ENCODE measurements at places on chromosomes 2 and 18.

GRCh38 chr2:107006836-107007235 lies 120.9 kb upstream of the ST6GAL2 start:
- DNase-seq: no peak

DNA sequence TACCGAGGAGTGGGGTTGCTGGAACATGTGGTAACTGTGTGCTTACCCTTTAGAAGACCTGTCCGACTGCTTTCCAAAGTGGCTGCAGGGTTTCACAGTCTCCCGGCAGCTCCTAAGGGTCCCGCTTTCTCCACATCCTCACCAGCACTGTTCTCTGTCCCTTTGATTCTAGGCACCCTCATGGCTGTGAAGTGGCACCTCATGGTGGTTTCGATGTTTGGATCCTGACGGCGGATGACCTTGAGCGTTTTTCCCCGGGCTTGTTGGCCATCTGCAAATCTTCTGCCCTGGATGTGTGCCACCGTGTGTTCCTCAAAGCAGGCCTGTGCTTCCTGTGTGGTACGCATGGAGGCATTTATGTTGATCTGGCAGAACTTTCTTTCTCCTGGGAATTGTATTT lies 292.5 kb upstream of the HDAC4 start:
- DNase-seq: no peak

DNA sequence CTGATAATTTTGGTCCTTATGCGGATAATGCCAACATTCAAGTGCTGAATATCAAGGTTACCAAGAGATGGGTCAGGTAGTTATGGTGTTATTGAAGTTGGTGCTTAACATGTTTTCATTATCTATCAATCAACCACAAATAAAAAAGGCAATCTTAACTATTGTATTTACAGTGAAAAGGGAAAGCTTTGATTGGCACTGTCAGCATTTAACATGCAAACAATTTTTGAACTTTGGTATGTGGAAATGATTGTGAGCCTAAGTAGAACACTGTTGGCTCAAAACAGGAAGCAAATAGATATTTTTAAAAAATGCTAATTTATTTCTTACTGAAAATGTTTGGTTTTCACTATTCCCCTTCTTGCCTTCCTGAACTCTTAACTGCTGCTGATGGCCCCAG lies 21.9 kb downstream of the APLF start:
- no peak for DNase-seq

DNA sequence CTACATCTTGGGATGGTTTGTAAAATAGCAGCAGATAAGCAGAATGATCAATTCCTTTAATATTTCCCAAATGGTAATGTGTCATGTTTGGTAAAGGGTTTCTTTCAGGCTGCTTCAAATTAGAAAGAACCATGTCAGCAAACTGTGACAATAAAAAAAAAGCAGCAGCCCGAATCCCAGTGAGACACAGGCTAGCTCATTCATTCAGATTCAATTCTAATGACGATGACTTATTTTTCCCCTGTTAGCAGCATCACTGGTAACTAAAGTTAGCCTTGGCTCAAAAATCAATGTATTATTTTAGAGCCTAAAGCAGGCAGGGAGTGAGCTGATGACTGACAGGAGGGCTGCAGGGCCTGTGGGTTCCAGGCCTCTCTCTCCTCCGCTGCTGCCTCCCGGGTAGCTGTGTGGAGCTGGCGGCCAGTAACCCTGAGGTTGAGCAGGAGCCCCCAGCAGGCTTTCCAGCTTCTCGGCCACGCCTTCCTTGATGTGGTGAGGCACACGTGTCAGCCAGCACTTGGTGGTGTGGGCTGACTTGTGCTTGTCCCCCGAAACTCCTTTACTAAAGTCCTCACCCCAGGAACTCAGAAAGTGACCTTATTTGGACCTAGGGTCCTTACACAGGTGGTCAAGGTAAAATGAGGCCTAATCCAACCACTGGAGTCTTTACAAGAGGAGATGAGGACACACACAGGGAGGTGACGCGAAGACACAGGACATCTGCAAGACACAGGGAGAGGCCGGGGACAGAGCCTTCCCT lies 120.5 kb upstream of the HS6ST1 start:
- no peak for DNase-seq

- no peak for DNase-seq
Observed at GRCh38 chr2:9422321-9423099, 818 bp downstream of the ITGB1BP1 start.

GRCh38 chr2:212242724-212243123 lies 295.9 kb downstream of the ERBB4 start:
- DNase-seq: peak; percentile 83

DNA sequence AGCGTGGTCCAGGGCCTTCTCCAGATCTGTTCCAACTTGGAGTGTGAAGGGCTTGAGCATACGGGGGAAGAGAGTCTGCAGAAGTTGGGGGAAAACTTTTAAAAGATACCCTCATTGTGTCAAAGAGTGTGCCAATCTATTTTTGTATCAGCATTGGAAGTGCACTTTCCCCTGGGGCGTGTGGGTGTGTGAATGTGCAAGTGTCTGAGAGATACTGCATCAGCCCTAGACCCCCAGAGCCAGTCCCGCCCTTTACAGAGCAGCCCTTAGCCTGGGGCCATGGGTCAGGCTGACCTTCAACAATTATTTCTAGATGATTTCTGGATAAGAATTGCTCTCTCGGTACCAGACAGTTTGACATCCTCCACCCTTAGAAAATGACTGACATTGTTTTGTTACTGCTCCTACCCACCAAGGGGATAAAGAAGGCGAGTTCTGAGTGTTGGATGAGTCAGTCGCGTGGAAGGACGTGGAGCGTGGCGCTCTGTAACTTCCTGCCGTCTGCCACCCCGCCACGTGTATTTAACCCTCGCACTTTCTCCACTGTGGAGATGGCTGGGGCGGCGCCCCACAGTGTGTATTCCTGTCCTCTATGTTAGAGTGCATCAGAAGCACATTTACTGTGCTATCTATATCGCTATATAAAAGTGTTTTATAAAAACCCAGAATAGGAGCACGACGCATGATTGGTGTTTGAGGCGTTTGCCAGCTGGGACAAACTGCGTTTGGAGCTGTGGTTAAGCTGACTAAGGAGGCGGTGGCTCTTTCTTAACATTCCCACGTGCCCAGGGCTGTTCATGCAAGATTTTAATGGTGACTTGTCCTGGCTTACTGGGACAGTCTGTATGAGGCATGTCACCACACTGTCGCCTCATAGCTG lies 122.6 kb downstream of the CABLES1 start:
- no peak for DNase-seq

- peak; percentile 67 for DNase-seq
Observed at GRCh38 chr2:154623819-154624218, 74.7 kb upstream of the KCNJ3 start.

GRCh38 chr2:141399270-141399669 lies 731.5 kb downstream of the LRP1B start:
- no peak for DNase-seq

- no peak for DNase-seq
Observed at GRCh38 chr2:229713371-229714079, 830 bp downstream of the DNER start.

DNA sequence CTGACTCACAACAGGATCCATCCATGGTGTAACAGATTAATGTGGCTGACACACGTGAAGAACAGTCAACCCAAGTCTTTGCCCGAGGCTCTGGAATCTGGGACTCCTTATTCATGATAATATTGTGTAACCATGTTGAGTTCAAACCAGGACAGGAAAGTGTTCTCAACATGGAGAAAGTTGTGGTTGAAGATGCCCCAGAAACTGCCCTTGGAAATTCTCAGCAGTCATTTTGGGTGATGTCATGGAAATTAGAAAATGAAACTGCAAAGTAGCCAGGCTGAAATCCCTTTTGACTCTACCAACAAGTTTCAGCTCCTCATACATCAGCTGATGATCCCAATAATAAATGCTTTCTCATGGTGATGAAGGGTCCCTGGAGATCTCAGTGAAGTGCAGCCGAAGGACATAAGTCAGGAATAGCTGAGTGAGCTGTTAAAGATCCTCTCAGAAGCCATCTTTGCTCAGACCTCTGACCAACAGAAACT lies 307.7 kb downstream of the TNS1 start:
- DNase-seq: no peak

GRCh38 chr2:33475224-33476130 lies 972 bp upstream of the RASGRP3 start:
- peak; percentile 3 for DNase-seq

DNA sequence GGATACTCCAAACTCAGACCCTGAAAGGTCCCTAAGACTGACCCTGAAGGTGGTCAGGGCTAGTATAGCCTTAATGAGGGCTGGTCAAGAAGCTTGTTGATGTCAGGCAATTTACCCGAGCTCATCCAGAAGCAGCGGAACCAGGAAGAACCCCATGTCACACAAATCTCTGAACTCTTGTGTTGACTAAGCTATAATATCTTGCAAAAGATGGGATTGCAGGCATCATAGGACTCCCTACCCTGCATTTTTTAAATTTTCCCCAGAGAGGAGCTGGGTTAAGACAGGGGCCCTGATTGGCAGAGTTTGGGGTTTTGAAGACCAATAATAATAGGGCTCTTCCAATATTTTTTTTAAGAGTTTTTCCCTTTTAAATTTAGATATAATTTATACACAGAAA lies 2.0 kb upstream of the PLEKHB2 start:
- DNase-seq: no peak

- no peak for DNase-seq
Observed at GRCh38 chr2:120298173-120298835, 45.7 kb downstream of the RALB start.

DNA sequence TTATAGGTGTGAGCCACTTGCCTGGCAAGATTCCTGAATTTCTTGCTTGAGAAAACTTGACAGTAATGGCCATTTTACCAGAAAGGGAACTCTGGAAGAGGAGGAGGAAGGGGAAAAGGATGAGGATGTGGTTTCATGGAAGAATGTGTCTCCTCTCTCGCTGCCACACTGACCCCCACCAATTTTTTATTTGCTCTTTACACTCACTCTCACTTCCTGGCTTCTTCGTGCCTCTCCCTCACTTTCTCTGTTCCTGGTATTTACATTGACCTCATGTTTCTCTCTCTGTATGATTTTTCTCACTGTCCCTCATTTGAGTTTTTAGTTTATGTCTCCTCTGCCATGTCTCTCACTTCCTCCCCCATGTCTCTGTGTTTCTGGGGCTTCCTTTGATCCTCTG lies 134.5 kb upstream of the CAB39 start:
- no peak for DNase-seq

DNA sequence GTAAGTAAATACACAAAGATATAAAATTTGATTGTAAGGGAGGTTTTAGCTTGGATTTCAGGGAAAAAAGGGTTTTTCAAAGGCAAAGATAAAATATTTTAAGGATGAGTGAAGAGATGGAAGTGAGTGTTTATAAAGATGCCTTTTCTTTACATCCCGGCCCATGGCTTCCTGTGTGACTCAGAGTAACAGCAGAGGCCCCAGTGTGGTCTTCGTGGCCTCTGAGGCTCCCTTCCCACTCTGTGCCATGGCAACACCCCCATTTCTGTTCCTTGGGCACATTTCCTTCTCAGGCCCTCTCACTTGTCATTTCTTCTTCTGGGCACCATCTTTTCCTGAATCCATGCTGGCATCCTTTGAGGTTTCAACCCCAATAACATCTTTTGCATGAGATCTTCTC lies 92.6 kb upstream of the TMEM18 start:
- no peak for DNase-seq

GRCh38 chr2:132477962-132478361 lies 61.4 kb downstream of the GPR39 start:
- no peak for DNase-seq

DNA sequence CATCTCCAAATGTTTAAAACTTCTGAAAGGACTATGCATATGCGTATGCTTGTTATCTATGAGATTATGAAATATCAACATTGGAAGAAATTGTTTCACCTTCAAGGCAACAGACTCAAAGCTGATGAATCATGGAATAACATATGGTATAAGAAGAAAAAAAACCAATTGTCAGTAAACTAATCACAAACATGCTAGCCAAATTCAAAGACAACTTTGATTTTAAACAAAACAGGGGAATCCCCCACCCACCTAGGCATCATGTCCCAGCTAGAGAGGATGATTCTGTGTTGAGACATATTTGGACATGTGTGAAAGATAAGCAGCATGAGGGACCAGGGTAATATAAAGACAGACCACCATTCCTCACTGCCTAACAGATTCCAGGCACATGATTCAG lies 147.7 kb downstream of the WDPCP start:
- no peak for DNase-seq

DNA sequence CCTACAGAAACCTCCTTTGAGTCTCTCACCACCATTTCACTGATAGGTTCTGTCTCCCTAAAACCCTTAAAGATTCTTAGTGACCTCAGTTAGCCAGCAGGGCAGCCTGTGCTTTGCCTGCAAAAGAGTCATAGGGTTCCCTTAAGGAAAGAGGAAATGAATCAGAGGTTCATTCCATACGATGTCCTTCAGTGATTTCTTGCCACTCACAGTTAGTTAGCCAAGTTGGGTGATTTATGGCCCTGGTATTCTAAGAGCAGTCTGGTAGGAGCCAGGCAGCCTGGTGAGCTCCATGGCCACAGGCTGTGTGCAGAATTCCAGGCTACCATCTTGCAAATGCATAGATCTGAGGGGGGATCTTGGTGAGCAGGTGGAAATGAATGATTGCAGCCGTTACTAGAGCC lies 18.7 kb upstream of the CCBE1 start:
- no peak for DNase-seq

DNA sequence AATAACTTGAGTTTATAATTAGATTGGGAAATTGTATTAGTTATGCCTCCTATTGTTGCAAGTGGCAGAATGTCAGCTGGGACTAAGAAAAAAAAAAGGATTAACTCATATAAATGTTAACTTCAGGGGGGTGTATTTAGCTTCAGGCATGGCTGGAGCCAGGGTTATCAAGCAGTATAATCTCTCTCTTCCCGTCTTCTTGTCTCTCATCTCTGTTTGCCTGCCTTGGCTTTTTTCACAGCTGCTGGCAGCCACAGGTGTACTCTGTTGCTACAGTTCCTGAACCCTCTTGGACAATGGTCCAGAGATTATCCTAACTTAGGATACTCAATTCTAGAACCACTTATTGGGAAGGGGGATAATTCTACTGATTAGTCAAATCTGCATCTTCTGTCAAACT lies 370.7 kb upstream of the MEX3C start:
- DNase-seq: no peak

Data from NCI-H446 treated with DMSO at 0.1 percent for 48 hours (cell line).